ENCODE measurements at places on chromosomes 11 and 22. TPM values are rescaled to one million over a fixed set of nuclear protein-coding genes. Genes with fewer than 3 reads are reported as not detected.

DNA sequence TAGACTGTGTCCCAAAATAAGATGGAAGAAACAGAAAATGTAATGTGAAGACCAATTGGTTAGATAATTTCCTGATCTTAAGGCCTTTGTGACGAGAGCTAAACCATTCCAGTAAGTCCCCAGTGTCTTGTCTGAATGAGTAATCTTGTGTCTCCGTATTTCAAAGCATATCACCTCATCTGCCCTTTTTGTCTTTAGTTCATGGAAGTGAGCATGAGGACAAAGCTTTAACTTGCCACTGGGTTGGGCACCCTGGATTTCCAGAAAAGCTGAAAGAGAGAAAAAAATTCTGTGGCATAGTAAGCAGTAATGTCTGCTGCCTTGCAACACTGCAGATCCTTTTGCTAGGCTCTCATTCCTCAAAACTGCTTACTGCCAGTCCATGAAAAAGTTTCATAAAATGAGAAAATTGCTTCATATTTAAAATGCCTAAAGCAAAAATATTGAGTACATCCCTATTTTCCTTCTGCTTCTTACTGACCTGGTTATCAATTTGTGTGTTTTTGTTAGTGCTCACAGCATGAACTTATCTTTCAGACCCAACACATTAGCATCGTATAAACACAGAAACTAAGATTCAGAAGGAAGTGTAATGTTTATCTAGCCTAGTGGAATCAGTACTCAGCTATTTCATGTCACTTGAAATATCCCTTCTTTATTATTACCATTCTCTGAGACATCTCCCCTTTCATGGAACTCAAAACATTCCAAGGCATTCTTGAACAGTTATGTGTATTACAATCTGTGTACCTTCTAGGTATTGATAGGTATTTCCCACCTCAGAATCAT lies 5.3 kb downstream of the CASP12 start:
- DNase-seq, result no peak

INSC gene
- total RNA-seq, result not detected

- DNase-seq, result no peak
These were observed 19.7 kb upstream of the KAT5 start for GRCh38 chr11:65692367-65692766.

DNA sequence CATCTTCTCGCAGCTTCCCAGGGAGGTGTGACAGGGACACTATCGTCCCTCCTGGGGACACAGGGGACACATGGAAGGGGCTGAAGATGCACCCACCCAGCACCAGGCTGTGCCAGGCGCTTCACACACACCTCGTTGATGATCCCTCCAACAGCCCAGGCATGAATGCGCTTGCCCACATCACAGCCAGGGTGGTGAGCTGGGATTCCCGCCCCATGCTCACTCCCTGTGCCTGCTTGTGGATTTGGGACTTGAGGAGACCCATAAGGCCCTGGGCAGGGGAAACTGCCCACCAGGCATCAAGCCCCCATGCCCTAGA lies 57.8 kb downstream of the OTOG start:
- DNase-seq, result peak; percentile 34

DNA sequence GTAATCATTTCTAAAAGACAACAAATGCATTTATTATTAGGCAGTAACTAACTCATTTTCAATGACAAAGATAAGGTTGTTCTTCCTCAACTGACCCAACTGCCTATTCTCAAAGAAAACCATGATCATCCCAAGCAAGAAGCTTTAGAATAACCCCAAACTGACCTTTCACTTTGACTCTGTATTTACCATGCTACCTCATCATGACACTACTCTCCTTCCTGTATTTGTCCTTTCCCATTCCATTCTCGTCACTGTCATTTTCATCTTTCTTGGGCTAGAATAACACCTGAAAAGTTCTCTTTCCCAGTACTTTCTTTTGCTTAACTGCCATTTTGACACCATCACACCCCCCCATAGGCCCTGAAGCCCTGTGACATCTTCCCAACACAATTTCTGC lies 48.3 kb downstream of the TCF20 start:
- no peak for DNase-seq

MS4A8 gene
- total RNA-seq, result 0.20 TPM

LAYN gene
- 12.6 TPM for total RNA-seq

All from psoas muscle (tissue), 8 donors.